Cortex of kidney (tissue), 1 donor: ENCODE measurements at places on chromosomes 6 and 20.

- no peak for DNase-seq
Observed at GRCh38 chr6:114063956-114064355, 93.0 kb upstream of the HDAC2 start.

- no peak for DNase-seq
Observed at GRCh38 chr6:31727717-31728671, 1.1 kb downstream of the DDAH2 start.

GRCh38 chr6:659716-660581 is 3.0 kb upstream of the HUS1B start:
- no peak for DNase-seq

- DNase-seq, result no peak
Observed at GRCh38 chr6:157487110-157487773, 106.3 kb downstream of the ZDHHC14 start.

DNA sequence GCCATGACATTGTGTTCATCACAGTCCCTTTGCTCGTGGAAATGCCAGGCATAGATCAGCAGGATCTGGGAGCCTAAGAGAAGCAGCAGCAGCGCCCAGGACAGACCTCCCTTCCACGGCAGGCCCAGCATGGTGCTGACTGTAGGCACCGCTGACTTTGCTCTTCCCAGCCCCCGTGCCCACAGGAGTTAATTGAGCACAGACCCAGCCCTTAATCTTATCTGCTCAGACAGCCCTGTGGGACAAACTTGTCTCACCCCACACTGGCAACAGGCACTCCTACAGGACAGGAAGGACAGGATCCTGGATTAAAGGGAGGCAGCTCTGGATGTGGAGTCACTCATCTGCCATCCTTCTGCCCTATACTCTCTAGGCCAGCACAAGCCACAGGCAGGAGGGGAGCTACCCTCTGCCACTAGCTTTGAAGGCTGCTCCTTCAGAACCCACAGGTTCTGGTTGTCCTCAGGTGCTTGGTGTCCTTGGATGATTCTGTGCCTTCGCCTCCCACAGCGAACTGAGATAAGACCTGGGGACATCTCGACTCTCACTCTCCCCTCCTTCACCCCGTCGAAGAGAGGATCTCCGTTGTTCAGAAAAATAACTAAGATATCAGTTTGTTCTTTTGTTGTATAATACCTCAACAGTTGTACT is at the start of gene CST9L:
CST9L (minus strand) TSS at position 165 of the 651 bp plus-strand sequence; CDS start at position 131, 34 bp downstream.
- DNase-seq, result no peak

DNA sequence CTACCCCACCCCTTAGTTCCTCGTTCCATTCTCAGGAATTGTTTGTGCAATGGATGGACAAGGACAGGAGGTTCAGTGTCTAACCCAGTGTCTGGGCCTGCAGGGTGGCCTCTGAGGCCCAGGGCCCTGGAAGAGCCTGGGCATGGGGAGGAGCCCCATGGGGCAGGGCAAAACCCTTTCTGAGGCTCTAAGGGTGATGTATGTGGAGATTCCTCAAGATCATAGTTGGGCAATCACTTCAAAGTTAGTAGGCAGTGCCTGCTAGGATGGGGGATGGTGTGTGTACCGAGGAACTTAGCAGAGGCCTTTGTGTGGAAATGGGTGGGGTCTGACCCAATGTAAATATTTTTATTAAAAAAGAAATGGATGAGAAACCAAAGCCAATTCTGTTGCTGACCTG is 6.7 kb upstream of the C2 start:
- no peak for DNase-seq

GRCh38 chr6:40124924-40125323 is 190.7 kb upstream of the MOCS1 start:
- DNase-seq, result no peak

- DNase-seq, result no peak
Observed at GRCh38 chr6:16781348-16782169, 20.3 kb upstream of the ATXN1 start.

GRCh38 chr20:46206025-46206424 is 87.9 kb downstream of the CD40 start:
- no peak for DNase-seq

GRCh38 chr6:5302220-5302946 is 41.1 kb downstream of the FARS2 start:
- DNase-seq, result no peak

GRCh38 chr20:48308232-48308781 is 519.5 kb downstream of the PREX1 start:
- no peak for DNase-seq

GRCh38 chr20:45419188-45420091 is 3.5 kb downstream of the PIGT start:
- DNase-seq, result no peak

GRCh38 chr6:13851330-13851729 is 37.0 kb upstream of the MCUR1 start:
- DNase-seq, result no peak

- DNase-seq, result no peak
Observed at GRCh38 chr6:35669451-35670045, 19.2 kb downstream of the FKBP5 start.

GRCh38 chr6:148620579-148621298 is 126.1 kb upstream of the UST start:
- DNase-seq, result no peak

GRCh38 chr20:32391003-32391402 is 32.9 kb downstream of the ASXL1 start:
- no peak for DNase-seq

DNA sequence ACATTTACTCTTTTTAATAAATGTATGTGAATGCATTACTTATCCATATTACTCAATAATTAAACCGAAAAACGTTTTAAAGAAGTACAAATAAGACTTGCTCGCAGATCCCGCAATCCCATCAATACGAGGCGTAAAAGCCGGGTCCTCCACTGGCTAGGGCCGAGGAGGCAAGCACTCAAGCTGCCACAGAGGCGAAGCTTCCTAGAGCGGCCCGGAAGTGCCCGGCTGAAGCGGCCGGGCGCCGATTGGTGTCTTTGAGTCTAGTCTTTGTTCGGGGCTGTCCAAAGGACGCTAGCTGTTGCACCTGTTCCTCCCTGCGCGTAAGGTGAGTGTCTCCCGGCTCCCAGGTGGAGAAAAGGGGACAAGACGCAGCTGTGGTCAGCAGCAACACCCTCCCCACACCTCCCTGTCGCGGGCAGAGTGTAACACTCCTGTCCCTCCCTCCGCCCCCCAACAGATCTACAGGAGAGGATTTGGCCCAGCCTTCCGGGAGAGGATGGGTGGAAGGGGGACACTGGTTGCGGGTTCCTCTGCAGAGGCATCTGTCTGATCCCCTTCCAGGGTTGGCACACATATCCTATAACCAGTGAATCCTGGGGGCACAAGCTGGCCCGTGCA is at the start of gene ZSCAN16:
ZSCAN16 (plus strand) TSS at position 260 of the 621 bp plus-strand sequence. CDS start 835 bp downstream, outside the sequence.
- peak; percentile 32 for DNase-seq

GRCh38 chr6:28537509-28538140 is 11.9 kb downstream of the GPX5 start:
- DNase-seq, result no peak
